Chondrocyte (in vitro differentiated cells): ENCODE measurements at places on chromosomes 7 and 10.

GRCh38 chr10:114680543-114681117 is 22.6 kb upstream of the ABLIM1 start:
- DNase-seq: no peak

DNA sequence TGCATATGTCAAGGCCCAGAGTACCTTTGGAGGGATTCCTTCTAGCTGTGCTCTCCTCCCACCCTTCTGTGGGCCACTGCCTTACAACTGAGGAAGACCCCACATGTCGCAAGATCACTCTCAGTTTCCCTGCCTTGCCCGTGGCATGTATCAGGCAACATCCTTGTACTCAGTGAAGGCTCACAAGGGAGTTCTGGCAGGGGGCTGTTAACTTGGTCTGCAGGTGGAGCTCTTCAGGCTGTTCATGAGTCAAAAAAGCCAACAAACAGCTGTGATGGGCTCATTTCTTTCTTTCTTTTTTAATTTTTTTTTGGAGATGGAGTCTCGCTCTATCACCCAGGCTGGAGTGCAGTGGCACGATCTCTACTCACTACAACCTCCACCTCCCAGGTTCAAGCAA is 513.0 kb upstream of the ANKRD30A start:
- DNase-seq: no peak

- DNase-seq: no peak
Measured at GRCh38 chr7:139873593-139874301, 44.7 kb downstream of the TBXAS1 start.

DNA sequence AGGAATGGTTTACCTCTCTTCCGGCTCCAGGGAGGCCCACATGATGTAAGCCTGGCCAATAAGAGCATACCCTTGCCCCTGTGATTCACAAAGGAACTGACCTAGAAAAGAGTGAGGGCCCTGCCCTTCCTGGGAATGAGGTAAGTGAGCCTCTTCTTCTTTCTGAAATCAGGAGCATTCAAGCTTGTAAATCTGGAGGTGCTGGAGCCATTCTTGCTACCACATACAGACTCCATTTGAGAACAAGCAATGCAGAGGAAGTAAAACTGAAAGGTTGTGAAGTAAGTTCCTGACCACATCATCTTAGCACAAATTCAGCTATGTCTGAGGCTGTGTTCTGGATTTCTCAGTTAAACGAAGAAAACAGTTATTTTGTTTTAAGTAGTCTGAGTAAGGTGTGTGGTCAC is 132.2 kb downstream of the CD36 start:
- no peak for DNase-seq

DNA sequence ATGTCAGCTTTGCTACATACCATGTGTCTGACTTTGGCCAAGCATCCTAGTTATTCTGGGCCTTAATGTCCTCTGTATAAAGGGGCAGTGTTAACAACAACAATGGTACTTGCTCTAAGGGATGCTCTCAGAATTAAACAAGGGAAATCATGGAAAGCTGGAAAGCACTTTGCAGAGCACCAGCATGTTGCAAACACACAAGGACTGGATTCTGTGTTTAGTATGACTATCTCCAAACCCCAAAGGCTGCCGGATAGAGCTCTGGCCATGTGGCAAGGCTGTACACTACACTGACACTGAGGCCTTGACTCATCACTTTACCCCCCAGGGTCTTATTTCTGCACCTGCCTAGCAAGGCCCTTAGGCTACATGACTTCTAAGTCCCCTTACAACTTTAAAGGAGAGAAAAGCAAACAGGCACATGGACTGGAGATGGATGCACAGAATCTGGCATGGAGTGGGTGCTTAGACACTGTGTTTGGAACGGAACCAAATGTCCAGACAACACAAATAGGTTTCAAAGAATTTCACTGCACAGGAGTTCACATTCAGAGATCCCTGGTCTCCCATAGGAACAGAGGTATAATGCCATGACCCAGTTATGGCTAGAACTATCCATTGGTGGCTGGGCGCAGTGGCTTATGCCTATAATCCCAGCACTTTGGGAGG is 74.6 kb downstream of the FAM13C start:
- no peak for DNase-seq

- no peak for DNase-seq
Measured at GRCh38 chr7:129422727-129423126, 11.5 kb upstream of the STRIP2 start.

- no peak for DNase-seq
Measured at GRCh38 chr10:77926566-77927401, at the start of gene DLG5. Gene DLG5 (minus strand): TSS chr10:77926755. CDS start chr10:77926520, 235 bp downstream.

DNA sequence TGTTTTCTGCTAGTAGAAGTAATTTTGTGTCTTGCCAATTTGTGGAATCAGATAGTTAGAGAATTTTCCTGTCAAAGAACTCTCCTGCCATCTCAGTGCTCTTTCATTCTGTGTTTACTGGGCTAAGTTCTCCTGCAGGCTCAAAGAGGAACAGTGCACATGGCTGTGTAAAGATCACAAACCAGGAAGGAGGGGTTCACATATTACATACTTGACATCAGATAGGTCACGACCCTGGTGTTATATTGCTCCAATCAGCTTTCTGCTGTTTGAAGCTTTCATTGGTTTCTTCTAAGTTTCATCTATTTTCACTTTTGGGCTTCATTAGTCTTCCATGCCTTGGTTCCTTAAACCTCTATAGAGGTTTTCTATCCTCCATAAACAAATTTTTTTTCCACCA is 13.5 kb upstream of the ELMO1 start:
- DNase-seq: no peak

- DNase-seq: no peak
Measured at GRCh38 chr10:85784792-85785191, 581.8 kb downstream of the GRID1 start.

GRCh38 chr10:113970641-113971040 is 73.0 kb upstream of the ADRB1 start:
- no peak for DNase-seq

DNA sequence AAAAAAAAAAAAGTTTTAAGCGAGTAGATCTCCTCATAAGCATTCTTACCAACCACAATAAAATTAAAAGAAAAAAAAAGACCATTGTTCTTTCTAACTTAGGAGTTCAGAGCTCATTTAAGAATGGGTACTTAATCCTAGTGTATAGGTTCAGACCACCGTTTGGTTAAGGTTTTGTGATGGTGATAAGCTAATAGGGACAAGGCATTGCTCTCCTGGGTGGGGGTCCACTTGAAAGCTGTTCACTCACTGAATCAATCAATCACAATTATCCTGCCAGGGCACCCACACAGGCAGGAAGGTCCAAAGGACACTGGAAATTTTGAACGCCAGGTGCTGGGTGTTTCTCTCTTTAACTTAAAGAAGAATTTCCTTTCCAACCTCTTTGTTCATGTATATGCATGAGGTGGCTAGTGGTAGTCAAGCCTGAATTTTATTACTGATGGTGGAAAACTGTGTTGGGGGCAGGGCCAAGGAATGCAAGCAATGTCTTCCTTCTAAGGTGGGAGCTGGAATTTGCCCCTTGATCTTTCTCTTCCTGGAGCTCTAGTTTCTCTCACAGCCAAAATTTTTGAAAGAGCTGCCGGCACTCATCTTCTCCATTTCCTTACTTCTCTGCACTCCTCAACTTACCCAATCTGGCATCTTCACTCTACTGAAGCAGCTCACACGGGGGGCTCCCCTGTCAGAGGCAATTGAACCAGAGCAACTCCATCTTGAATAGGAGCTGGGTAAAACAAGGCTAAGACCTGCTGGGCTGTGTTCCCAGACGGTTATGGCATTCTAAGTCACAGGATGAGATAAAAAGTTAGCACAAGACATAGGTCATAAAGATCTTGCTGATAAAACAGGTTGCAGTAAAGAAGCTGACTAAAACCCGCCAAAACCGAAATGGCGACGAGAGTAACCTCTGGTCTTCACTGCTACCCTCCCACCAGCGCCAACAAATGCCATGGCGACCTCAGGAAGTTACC is 7.5 kb upstream of the FAM131B start:
- no peak for DNase-seq

DNA sequence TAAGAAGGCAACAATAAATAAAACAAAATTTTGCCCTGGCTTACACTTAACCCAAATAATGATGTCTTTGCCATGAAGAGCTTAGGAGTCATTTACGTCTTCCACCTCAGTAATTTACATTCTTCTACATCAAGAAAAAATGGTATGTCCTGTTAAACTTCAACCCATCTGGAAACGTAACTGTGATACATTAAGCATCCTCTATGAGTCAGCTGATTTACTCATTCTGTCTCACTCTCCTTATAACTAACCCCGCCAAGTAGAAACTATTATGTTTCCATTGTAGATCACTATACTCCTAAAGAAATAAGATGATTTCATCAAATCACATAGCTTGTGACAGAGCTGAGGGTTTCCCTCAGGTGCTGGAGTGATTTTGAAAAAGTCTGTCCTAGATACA is 330.7 kb downstream of the CDC14C start:
- DNase-seq: no peak
